ENCODE measurements at places on chromosomes 3 and 15.
A peak's percentile ranks its signal among the peaks of the same experiment; 100 is the strongest.

- DNase-seq: peak; percentile 47
Measured at GRCh38 chr15:31758126-31758525, 272.2 kb upstream of the CHRNA7 start.

GRCh38 chr3:59128685-59129084 lies 78.9 kb upstream of the CFAP20DC start:
- DNase-seq: no peak

- DNase-seq: no peak
Measured at GRCh38 chr3:170429050-170429449, 10.4 kb downstream of the CLDN11 start.

DNA sequence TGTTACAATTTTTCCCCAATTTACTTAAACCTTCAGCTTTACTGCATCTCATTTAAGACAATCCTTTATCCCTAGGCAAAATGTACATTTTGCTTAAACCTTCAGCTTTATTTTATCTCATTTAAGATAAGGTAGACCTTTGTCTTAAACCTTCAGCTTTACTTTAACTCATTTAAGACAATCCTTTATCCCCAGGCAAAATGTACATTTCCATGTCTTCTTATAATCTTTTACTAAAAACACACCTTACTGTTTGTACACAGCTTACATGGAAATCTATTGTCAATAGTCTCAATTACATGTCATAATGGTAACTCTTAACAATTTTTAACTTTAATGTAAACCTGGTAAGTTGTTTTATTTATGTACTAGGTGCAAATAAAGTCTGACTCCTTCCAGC lies 58.7 kb upstream of the MKRN3 start:
- no peak for DNase-seq

GRCh38 chr15:98174286-98174685 lies 213.8 kb downstream of the ARRDC4 start:
- DNase-seq: no peak

DNA sequence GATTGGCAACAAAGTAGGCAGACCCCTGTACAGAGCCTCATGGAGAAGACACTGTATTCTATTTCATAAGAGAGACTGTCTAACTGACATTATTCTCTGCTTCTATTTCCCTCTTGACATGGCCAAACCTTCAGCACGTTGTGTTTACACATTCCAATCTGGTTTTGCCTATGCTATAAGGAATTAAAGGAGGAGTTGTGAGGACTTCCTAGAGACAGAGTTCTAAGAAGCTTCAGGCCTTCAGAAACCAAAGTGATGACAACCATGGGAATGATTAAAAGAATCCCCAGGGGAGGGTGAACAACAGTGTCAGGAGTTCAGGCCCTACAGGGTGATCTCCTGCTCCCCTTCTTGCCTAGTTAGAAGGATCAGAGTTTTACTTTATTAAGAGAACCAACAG lies 44.9 kb upstream of the CAPN7 start:
- no peak for DNase-seq

DNA sequence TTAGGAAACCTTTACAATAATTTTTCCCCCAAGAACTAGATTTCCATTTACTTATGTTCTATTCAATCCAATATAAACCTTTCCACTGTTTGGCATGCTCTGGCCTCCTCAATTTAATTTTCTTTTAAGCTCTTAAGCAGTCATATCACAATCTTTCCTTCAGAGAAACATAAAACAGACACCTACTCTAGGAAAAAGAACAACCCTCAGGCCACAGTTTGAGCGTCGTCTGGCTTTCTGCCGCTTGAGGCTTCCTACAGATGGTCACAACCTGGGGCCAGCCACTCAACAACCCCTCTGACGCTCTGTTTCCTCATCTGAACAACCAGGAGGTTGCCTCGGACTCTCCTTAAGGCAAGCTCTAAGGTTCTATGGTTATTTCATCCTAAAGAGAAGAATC lies 143.3 kb downstream of the ADAMTS17 start:
- no peak for DNase-seq

DNA sequence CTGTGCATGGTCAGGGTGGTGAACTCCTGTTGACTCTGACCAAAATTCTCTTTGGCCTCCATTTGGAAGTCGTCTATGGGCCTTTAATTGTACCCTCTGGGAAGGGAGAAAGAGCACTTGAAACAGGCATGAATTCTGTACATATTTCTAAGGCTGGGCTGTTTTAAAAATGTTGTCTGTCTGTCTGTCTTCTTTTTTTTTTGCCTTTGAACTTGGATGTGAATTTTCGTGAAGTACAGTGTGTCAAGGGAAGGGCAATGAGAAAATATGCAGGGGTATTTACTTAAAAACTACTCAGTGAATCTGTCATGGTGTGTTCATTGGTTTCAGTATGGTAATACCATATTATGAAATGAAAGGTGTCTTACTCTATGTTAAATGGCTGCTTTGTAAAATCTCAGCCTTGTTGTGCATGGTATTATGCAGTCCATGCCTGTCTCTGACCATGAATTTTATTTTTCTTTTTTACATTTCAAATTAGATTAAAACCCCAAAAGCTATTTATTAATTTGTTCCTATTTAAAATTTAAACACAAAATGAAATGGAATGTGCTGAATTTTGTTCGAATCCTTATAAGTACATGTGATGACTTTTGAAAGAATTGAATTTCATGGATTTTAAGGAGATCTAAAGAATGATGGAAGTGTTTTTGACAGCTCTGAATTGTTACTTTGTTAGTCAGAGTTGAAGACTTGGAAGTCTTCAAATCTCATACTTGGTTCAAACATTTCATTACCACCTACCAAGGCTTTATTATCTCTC lies 51.1 kb downstream of the RARB start:
- DNase-seq: no peak

DNA sequence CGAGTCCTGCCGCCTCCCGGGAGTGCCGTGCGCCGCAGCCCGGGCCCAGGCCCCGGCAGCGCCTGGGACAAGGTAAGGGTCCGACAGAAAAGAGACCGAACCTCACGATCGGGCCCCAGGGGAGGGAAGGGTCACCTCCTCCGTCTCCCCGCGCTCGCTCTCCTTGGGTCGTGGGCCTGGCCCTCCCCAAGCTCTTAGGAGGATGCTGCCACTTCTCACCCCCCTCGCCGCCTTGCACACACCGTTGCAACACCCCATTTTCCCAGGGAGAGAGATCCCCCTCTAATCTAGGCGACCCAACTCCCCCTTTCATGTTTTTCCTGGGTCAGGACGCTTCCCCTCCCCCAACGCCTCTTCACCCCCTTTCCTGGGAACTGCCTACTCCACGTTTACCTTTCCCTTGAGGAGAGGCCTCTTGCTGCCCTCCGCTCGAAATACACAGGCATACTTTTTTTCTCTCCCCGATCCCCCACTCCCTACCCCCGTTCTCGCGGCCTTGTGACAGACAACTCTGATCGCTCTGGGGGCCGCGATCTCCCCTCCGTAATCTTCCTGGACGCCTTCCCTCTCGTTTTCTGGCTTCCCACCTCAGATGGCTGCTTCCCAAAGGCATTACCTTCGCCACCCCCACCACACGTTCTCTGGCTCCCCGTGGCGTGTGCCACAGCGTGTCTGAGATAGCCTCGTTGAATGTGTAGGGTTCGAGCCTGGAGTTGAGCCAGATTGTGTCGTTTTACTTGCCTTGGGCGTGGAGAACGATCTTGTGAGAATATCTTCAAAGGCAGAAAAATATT lies 688 bp downstream of the SETD5 start:
- no peak for DNase-seq

DNA sequence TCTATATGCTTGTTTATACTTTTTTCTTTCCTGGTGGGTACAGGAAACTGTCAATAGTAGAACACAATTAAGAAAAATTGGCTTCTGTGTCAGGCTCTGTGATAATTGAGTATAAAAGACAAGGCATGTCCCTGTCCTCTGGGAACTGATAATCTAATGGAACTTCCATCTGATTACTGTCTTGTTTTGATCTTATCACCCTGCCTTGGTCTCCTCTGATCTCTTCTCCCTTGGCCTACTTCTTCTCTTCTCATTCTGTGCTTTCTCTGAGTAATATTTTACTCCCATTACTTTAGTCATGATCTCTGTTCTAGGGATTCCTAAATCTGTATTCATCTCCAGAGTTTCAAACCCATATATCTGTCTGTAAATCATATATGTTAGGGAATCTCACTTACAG lies 14.6 kb downstream of the UBE2Q2 start:
- no peak for DNase-seq

GRCh38 chr15:58070801-58071418 lies 5.4 kb upstream of the ALDH1A2 start:
- no peak for DNase-seq

DNA sequence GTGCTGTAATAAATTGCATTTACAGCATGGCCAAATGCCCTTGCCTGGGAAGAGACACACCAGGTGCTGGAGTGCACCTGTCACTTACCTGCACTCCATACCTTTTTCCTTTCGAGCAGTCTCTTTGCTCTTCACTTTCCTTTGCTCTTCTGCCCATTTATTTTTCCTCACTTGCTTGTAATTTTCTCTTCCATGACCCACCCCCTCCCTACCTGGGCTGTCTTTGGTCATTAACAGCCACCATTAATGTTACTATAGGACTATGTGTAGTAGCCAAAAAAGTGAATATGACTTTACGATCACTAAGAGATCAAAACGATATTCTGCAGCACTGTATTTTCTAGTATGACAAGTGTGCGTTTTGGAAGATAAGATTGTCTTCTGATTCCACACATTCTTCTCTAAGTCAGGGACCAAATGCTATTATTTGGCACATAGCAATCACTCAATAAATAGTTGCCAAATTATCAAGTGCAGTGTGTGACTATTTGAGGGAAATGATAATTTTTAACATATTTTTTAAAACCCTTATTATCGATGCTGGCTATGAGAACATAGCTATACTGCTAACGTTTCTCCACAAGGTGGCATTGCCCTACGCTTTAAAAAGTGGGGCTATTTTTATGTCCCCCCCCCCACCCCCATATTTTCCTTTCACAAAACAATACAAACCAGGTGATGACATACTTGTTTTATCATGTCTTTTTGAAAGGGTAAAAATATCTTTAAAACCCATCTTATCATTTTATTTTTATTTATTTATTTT lies 114.4 kb downstream of the GHSR start:
- DNase-seq: no peak

DNA sequence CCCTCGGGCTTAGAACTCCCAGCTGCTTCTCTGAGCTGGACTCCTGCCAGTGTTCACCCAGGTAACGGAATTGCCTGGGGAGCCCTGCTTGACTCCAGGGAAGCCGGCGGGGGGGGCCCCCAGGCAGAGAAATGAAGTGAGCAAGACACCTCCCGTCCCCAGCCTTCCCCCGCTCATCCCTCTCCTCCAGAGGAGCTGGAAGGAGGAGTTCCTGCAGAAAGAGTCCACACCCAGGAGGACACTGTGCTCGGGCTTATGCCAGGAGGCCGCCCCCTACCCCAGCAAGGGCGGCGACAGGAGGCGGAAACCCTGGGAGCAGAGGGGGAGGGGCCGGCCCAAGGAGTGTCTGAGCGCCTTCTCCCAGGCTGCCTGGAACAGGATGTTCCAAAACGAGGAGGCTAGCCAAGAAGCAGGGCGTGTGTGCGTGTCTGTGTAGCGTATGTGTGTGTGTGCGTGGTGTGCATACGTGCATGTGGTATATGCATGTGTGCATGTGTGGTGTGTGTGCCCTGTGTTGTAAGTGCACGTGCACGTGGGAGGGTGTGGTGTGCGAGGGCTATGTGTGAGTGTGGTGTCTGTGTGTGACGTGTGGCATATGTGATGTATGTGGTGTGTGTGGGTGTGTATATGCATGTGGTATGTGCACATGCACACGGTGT lies 511.3 kb downstream of the SHQ1 start:
- peak; percentile 32 for DNase-seq

DNA sequence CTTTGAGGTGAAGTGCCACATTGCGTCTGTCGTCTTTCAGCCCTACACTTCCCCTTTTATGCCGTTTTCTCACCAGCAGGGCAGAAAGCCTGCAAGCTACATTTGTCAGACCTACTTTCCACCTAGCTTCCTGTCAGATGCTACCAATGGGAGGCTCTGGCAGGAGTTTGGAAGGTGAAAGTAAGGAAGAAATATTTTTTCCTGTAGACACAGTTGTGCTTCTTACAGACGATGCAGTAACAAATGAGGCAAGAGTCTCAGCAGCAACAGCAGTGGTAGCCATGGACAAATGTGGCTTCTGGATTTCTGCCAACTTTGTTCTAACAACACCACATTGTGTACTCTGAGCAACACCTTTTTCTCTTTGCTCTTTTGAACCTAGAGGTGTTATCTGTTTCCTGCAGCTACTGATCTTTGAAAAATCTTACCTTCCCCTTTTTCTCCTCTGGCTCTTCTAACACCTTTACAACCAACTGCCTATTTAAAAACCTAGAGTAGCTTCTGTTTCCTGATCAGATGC lies 70.6 kb upstream of the STT3B start:
- no peak for DNase-seq

DNA sequence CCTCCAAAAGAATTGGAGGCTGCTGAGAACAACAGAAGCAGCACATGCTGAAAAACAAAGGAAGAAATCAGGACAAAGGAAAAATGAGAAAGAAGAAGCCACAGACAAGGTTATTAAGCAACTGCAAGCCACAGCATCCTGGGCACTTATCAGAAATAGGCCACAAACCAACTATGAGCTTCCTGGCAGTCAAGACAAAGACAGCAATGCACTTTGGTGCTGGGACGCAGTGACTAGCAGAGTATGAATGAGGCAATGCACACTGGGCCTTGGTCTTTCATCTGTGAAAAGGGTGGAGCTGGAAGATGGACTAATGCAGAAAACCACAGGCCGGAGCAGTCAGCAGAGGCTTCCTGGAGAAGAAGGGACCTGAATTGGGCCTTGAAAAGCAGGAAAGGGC lies 56.0 kb upstream of the LINGO1 start:
- no peak for DNase-seq

DNA sequence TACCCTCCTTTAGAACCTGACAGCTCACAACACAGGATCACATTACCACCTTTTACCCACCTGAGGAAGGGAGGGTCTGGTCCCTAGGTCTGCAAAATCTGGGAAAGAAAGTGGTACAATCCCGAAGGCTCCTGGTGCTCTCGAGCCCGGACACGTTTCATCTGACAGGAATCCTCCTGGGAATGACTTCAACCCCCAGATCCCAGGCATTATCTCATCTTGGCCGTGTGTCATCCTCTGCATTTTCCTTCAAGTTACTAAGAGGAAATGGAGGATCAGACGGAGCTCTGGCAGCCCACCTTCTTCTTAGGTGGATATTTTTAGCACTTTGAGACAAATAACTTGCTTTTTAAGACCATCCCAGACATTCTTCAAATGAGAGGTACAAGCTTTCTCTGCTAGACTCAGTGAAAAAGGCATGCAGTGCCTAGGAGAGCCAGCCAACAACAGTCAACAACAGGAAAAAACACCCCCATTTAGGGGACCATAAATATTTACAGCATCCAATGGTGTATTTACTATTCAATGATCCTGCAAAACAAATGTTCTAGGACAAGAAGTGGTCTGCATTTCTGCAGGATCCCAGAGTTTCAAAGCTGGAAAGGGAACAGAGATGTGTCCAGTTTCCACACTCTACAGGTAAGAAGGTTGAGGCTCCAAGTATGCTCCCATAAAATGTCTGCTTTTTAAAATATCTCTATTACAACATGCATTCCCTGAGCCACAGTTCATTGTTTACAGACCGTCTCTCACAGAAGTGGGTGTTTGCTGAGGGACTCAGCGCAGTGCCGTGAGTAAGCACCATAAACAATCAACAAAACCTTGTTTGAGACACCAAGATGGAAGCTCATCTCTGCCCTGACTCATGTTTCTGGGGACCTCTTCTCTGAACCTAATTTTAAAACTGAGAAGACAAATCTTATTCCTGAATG lies 38.3 kb upstream of the ARHGEF3 start:
- no peak for DNase-seq

- no peak for DNase-seq
Measured at GRCh38 chr15:40511093-40511471, 40.3 kb downstream of the CHST14 start.
